NT2/D1 (cell line): ENCODE measurements at places on chromosomes 1 and 21.

- DNase-seq = peak; percentile 79
Measured at GRCh38 chr1:201503397-201504176, 3.3 kb downstream of the CSRP1 start.

GRCh38 chr1:238861342-238862066 is 524.9 kb upstream of the CHRM3 start:
- DNase-seq = peak; percentile 5

GRCh38 chr1:21435646-21436487 is 4.1 kb upstream of the NBPF3 start:
- no peak for DNase-seq

- DNase-seq = no peak
Measured at GRCh38 chr1:64184003-64184440, 19.4 kb upstream of the UBE2U start.

- no peak for DNase-seq
Measured at GRCh38 chr21:21898801-21899200, 900.6 kb downstream of the NCAM2 start.

GRCh38 chr1:62904856-62905225 is 120.9 kb downstream of the ATG4C start:
- DNase-seq = no peak

- no peak for DNase-seq
Measured at GRCh38 chr21:16040601-16041000, 310.8 kb downstream of the USP25 start.

GRCh38 chr1:109084563-109085517 is 5.7 kb upstream of the TMEM167B start:
- DNase-seq = no peak

DNA sequence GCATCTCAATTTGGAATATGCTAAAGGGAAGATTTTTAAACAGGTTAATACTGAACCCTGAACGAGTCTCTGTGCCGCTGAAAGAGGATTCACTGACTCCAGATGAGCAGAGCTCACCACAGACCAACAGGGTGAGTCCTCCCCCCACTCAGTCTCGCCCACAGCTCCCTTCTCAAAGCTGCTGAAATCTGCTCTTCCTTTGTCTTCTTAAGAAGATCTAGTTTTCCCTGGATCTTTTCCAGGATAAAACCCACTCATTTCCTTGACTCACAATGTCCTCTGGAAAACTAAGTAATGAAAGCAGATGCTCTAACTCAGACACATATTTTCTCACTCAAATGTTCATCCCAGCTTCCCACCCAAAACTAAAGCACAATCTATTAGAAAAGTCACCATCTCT is 447.0 kb upstream of the PKN2 start:
- no peak for DNase-seq

DNA sequence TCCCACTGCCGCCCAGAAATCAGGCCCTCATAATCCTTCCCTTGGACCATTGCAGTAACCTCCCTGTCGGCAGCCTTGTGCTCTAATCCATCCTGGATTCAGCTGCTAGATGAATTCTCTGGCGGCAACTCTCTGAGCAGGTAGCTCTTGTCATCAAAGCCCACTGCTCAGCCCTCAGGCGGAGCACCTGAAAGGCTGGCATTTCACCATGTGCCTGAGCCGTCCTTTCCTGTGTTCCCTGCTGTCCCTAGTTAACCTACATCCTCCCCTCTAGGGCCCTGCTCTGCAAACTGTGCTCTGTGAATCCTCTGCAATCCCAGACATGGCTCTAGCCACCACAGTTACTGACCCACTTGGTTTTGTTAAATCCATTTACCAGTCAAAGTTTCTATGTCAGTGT is 118.0 kb downstream of the KAZN start:
- no peak for DNase-seq

DNA sequence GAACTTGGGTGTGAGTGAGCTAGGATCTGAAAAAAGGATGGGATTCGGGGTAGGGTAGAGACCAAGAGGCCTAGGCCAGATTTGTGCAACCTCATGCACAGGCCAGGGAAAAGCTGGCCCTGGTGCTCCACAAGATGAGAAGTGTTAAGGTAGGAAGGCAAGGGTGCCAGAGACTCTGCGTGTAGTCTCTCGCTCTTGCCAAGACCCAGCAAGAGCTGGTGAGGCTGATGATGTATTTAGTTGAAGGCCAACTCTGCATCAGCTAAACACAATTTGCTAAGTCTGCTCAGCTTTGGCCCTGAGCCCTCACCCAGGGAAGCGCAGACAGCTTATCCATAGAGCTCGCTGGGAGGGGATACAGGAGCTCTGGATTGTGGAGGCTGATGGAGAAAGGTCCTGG is 26.6 kb upstream of the SOX13 start:
- no peak for DNase-seq

GRCh38 chr1:9472386-9473031 is 66.8 kb upstream of the SLC25A33 start:
- no peak for DNase-seq

GRCh38 chr1:234875953-234876855 is 252.4 kb downstream of the TOMM20 start:
- no peak for DNase-seq

- DNase-seq = peak; percentile 18
Measured at GRCh38 chr1:3069491-3070308, 697 bp downstream of the PRDM16 start.

- DNase-seq = no peak
Measured at GRCh38 chr1:55428231-55428630, 213.1 kb upstream of the USP24 start.

DNA sequence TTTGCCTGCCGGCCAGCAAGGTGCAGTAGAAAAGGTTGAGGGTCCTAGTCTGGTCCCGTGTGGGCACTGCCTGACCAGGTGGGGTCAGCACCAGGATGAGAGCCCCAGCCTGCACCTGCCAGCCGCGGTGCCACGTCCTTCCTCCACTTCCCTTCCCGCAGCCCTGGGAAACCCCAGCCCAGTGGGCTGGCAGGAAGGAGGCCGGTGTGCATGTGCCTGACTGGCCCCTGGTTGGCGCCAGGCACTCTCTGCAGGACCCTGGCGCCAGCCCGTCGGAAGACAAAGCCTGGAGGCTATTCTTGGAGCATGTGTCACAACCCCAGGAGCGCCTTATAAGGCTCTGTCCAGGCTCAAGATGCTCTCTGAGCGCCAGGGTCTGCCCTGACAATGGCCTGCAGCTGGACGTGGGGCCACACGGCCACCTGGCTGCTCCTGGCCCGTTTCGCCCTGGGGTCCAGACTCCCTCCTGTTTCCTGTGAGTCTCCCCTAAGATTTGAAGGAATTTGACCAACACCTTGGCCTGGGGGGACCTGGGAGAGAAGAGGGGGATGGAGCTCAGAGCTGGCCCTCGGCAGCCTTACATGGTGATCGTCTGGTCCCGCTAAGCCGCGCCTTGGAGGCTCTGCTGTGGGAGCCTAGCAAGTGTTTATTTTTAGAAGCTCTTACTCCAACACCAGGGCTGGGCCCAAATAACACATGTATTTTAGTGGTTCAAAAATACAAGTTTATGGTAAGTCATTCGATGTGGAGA is 31.9 kb upstream of the POFUT2 start:
- no peak for DNase-seq

GRCh38 chr1:232147215-232147614 is 482.7 kb downstream of the SIPA1L2 start:
- no peak for DNase-seq

DNA sequence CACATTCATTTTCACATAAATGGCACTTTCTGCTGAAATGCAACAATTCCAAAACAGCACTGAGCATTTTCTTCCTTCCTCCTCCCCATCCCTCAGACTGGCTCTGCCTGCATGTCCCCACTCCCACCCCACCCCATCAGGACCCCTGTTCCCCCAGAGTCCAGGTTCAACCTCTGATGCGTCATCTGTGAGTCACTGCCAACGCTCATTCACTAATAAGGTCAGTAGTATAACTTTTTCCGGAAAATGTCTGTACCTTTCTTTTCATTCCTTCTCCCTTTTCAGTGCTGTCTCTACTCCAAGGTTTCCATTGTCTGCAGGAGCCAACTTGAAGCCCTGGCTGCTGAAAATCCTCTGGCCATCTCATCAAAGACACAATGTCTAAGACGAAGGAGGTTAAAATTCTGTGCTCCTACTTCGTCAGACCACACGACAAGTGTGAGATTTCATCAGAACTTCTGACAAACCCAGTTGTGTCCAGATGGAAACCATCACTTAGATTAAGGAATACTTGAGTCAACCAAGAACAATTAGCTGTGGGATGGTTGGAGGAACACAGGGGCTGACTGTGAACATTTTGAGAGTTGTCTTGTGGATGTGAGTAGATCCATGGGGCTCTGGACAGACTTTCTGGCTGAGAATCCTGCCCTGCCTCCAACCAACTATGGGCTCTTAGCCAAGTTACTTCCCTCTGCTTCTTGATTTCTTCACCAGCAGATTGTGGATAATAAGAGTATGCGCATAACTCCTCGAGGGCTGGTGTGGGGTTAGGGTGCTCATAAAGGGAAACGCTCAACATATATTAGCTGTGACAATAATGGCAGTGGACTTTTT is 35.6 kb upstream of the UTS2 start:
- no peak for DNase-seq

DNA sequence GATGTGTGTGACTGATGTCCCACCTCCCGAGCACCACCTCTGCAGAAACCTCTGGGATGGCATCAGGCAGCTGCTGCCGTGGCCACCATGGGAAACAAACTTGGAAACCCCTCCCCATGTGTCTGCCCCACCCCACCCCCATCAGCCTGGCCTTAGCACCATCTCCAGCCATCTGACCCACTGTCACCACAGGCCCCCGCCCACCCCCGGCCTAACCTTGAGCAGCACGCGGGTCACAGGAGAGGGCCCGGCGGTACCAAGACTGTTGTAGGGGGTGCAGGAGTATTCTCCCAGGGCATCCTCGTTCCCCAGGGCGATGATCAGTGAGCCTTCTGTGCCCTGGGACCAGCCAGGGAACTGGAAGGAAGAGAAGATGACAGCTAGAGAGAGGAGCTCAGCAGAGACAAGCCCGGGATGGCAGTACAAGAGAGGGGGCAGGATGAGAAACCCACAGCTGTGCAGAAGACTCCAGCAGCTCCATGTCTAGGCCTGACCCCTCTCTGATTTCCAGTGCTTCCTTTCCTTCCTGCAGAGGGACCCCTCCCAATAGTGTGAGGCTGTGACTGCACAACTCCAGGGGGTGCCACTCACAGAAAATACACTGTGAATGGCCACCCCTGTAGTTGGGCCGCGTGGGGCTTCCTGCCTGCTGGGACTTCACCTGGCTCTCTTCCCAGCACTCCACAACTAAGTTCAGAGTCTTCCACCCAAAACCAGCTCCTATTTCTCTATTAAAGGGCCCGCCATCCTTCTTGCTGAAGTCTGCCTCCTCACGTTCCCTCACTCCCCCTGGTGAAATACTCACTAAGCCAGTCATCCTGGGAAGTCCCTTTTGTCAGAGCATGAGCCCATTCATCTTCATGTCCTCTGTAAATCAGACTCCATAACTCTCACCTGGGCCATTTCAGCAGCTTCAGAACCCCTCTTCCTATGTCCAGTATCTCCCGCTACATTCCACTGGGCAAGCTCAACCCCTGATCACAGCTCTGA is 7.3 kb upstream of the TAGLN2 start:
- DNase-seq = no peak

GRCh38 chr1:36851087-36851486 is 183.2 kb downstream of the GRIK3 start:
- no peak for DNase-seq

GRCh38 chr1:247864644-247865043 is 7.7 kb downstream of the TRIM58 start:
- DNase-seq = no peak

- no peak for DNase-seq
Measured at GRCh38 chr1:51570063-51570710, 46.7 kb upstream of the OSBPL9 start.

DNA sequence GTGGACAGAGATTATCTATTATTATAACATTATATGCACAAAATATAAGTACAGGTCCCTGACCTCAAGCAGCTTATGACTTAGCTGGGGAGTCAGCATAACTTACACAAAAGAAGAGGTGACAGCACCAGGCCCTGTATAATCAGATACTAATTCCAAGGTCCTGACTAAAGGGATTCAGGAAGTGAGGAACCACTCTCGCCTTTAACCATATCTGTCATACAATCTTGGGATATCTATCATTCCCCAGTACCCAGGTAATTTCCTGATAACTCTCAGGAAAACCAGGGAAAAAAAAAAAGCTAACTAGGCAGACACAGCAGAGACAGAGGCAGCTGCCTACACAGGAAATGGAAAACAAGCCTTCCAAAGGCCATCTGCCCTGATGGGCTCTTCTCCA is 78.5 kb upstream of the CAMK1G start:
- DNase-seq = no peak
